Stimulated activated CD8-positive, alpha-beta memory T cell treated with anti-CD3 and anti-CD28 coated beads, Interleukin-2, amount 100 ng/mL, for 1 hour (primary cell): ENCODE measurements at places on chromosomes 5 and 9.

DNA sequence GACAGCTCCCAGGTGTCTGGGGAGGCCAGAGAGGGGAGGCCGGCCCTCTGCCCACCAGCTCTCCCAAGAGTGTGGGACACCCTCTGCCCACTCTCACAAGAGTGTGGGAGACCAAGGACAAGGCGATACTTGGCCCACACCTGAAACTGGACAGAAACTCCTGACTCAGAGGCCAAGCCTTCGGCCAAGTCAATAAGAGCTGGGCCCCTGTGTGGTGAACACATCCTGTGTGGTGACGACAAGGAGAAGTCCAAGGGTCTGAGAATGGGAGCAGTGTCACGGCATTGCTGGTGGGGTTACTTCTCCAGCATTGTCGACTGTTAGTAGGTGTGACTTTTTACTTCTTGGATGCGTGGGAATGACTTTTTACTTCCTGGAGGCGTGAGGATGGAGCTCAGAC is 14.6 kb upstream of the F2RL1 start:
- DNase-seq, result no peak

GRCh38 chr5:40486437-40487275 is 193.1 kb upstream of the PTGER4 start:
- DNase-seq, result no peak

GRCh38 chr9:14318361-14318760 is 4.4 kb upstream of the NFIB start:
- DNase-seq, result no peak

- DNase-seq, result no peak
Measured at GRCh38 chr9:17082343-17083064, 52.3 kb upstream of the CNTLN start.

DNA sequence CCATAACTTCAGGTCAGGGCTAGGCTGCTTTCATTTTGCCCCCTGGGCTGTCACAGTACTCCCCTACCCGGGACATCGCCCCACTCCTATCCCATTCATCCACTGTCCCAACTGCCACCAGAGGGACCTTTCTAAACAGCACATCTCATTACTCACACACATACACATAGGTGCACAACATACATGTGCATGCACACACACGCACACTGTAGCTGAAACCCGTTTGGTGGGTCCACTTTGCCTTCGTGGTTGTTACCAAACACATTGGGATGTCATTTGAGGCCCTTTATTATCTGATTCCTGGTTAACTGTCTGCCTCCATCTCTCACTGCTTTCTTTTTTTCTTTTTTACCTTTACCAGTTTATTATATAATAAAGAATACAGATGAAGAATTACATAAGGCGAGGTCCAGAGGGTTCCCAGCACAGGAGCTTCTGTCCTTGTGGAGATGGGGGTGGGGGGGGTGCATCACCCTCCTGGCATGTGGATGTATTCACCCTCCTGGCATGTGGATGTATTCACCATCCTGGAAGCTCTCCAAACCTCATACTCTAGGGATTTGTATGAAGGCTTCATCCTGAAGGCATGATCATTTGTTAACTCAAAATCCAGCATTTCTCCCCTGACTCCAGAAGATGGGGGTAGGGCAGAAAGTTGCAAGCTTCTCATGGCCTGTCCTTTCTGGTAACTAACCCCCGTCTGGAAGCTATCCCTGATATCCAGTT is 186.0 kb downstream of the GOLPH3 start:
- DNase-seq, result no peak

DNA sequence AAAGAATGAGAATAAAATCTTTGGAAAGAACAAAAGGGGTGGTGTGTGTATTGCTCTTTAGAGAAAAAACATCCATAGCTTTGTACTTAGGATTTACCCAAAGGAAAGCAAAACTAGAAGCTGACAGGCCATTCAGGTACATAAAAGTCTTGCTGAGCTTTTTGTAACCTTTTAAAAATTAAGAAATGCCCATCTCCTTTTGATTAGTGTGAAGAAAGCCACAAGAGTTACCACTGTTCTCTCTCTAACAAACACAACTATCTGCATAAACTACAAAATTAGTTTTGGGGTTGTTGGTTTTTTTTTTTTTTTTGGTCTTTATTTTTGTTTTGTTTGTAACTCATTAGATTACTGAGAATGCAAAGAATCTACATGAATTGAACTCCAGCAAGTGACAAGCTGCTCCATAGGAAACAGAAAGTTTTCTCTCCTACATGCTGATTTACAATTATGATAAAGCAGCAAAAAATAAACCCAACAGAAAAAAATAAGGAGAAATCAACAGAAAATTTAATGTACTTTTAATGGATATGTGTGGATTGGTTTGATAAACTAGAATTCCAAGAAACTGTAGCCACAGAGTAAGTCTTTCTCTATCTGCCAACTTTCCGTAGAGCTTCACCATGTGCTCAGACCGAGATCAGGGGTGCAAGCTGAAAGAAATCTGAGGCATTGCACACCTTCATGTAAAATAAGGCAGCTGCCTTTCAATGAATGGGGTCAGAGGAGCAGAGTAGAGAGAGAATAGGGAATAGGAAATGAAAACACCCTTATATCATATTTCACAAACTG is 12.3 kb downstream of the BAAT start:
- DNase-seq, result no peak

GRCh38 chr5:137305971-137306602 is 193.0 kb downstream of the SPOCK1 start:
- no peak for DNase-seq

- no peak for DNase-seq
Measured at GRCh38 chr5:6788956-6789649, 75.9 kb downstream of the TENT4A start.

DNA sequence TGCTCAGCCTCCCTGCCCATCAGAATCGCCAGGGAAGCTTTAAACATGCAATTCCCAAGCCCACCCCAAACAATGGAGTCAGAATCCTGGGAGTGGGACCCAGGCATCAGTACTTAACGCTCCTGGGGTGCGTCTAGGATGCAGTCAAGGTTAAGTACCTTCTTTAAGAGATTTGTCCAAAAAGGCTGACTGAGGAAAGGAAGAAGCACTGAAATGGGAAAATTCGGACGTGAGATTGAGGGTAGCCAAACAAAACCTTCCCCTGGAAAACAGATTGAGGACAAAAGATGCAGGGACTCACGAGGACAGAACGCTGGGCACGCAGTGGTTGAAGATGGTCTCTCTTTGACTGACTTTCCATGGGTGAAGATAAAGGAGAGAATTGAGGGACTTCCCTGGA is 143.5 kb downstream of the MTX3 start:
- DNase-seq, result no peak

- DNase-seq, result no peak
Measured at GRCh38 chr5:93681432-93681831, 60.0 kb downstream of the POU5F2 start.

GRCh38 chr5:137206030-137206715 is 293.0 kb downstream of the SPOCK1 start:
- DNase-seq, result no peak

- DNase-seq, result peak; percentile 62
Measured at GRCh38 chr9:77456829-77457437, 191.2 kb downstream of the GNA14 start.

DNA sequence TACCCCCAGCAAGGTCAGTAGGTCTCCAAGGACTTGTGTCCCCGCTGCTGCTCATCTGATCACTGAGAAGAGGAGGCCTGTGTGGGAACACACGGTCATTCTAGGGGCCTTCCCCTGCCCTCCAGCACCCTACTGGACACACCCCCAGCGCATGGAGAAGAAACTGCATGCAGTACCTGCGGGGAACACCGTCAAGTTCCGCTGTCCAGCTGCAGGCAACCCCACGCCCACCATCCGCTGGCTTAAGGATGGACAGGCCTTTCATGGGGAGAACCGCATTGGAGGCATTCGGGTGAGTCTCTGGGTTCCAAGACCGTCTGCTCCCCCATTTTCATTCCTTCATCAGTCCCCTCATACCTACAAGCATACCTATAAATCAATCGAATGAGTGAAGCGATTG is 4.1 kb downstream of the FGFR4 start:
- DNase-seq, result no peak

- DNase-seq, result no peak
Measured at GRCh38 chr5:81400375-81400774, 6.4 kb upstream of the ACOT12 start.

DNA sequence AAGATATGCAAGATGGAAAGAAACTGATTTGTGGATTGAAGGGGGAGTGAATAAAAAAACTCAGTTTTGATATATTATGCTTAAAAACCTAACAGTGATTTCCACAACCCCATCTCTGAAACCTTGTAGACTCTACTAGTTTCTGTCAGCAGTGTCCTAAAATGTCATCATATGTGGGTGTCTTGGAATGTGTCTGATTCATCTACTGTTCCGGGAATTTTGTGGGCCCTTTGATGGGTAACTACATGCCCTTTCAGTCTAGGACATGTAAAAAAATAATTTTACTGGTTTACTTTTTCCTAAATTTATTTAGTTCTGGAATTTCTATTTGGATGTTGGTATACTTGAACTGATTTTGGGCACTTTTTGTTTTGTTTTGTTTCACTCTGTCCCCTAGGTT is 118.9 kb upstream of the NMUR2 start:
- no peak for DNase-seq

GRCh38 chr5:103305809-103306208 is 47.2 kb downstream of the MACIR start:
- no peak for DNase-seq

DNA sequence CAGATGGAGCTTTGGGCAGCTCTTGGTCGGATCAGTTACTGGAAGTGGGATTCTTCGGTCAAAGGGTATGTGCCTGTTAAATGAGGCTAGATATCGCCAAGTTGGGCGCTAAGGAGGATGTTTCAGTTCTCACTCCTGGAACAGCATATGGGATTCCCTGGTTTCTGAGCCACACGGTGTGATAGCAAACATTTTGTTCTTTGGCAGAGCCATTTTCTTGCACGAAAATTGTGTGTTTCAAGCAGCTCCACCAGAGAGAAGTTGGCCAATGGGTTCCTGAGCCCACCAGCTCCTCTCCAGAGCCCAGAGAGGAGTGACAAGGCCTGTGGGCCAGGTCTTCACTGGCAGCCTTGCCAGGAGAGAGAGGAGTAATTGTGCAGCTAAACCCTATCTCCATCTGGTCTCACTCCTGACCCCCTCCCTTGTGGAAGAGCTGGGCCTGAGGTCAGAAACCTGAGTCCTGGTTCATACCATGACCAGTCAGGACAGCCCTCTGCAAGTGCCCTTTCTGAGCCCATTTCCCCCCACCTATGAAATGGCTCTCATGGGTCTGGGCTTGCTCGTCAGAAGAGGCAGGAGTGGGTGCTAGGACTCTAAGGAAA is 10.7 kb upstream of the SLC6A7 start:
- no peak for DNase-seq

- no peak for DNase-seq
Measured at GRCh38 chr5:71719063-71719964, at the start of gene CARTPT. TSS of gene CARTPT (plus strand) at chr5:71719275. CDS start at chr5:71719294, 19 bp downstream.

DNA sequence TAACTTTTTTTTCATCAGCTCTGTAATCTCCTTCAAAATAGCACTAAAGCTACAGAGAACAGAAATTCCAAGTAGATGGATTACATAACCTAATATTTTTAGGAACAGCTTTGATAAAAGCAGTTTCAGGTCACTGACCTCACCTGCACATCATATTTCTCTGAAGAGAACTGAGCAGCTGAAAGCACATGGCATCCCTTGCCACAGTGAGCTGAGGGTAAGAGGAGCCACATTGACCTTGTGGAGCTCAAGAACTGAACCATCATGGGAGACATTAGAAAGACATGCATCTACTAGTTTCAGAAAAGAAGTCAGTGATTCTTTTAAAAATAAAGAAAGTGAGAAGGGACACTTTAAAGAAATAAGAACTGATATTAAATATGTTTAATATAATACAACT is 222.7 kb downstream of the CFAP90 start:
- no peak for DNase-seq
